ENCODE measurements at places on chromosomes 16 and 17. TPM values are rescaled to one million over a fixed set of nuclear protein-coding genes. Genes with fewer than 3 reads are reported as not detected.
A peak's percentile ranks its signal among the peaks of the same experiment; 100 is the strongest.

DNA sequence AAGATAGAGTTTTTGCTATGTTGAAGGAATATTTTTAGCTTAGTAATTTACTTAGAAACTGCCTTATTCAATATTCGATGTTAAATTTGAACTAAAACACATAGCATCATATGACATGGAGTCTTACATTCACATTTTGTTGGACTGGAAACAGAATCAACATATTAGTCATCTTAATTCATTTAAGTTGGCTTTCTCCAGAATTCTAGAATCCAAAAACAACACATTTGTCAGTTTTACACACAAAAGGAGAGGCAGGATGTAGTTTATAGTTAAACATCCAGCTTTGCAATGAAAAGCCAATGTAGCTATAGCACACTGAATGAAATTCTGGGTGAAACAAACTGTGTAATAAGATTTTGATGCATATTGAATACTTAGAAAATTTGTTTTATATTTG lies 43.3 kb downstream of the WWOX start:
- DNase-seq: no peak

ZCCHC14 gene
- 24.5 TPM for total RNA-seq

SCN4A gene
- total RNA-seq: 0.07 TPM

DNA sequence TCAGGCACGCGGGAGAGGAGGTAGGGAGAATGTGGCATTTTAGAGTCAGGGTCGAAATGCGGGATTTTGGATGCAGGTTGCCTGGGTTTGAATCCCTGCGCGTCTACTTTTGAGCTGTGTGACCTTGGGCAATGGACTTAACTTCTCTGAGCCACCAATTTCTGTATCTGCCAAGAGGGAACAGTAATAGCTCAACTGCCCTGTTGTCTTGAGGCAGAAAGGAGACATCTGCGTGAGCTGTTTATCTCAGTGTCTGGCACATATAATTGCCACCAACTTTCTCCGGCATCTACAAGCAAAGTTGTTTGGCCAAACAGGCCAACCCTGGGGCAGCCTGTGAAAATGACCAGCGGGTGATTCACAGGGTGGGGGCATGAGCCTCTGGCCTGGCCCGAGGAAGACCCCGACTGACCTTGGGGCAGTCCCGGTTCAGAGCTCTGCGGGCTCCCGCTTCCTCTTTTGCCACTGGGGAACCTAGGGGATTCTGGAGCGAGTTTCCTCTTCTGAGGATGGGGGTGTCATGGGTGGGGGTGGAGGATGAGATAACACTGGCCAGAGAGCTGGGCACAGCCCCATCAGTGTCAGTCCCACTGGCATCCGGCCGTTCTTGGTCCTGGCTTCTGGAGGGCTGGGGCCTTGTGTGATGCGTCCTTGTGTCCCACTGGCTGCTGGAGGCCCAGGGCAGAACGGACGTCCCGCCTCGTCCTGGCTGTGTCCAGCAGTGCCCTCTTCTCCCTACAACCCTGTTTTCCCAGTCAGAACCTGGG lies 1.3 kb downstream of the SNN start:
- DNase-seq: no peak

DNA sequence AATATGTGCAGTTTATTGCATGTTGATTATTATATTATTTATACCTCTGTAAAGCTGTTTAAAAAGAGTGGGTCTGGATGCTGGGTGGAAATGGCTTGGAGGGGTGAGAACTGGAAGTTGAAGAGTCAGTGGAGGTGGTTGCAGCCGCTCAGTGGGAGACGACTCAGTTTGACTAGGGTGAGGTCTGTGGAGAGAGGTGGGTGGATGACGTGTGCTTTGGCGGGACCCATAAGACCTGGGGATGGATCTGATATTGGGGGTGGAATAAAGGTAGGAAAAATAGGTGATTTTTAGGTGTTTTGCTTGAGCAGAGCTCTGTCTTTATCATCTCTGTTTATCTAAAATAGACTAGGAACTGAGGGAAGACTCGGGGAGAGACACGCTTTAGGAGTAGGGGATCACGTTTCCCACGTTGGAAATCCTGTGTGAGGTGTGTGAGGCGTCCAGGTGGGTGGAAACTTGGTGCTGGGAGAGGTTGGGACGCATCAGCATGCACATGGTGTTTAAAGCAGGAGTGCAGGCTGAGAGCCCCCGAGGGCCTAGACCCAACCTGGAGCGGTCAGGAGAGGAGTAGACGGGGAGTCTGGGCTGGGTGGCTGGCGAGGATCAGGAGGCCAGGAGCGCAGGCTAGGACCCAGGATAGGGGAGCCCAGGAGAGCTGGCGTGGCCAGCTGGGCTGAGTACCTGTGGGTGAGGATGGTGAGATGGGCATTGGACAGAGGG lies 17.2 kb downstream of the NT5M start:
- DNase-seq: no peak

DNA sequence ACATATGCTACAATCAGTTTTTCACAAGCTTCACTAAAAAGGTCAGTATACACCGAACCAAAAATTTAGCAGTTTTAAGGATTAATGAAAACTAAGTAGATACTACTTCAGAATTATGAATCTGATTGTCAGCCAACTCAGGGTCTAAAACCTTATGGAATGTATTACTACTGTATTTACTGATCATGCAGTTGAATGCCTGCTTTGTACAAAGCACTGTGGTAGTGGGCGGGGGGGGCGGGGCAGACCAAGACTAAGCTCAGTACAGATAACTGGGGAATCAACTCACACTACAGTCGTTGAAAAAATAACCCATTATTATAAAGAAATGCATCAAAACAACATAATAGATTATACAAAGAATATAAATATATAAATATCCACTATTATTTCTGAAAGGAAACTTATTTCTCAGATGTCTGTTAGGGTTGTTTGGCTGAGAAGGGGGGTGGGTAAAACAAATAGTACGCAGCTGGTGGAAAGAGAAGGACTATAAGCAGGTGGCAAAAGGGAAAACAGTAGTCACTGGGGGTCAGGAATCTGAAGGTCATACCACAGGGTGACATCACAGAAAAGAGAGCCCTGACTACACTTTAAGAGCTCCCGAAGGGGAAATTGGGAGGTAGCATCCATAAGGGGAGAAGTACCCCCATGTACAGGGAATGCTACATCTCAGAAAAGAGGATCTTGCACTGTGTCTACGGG lies 109.4 kb upstream of the AXIN2 start:
- no peak for DNase-seq

- no peak for DNase-seq
Observed at GRCh38 chr16:73418051-73418450, 370.1 kb upstream of the ZFHX3 start.

NPTX1 gene
- 7.1 TPM for total RNA-seq

DNA sequence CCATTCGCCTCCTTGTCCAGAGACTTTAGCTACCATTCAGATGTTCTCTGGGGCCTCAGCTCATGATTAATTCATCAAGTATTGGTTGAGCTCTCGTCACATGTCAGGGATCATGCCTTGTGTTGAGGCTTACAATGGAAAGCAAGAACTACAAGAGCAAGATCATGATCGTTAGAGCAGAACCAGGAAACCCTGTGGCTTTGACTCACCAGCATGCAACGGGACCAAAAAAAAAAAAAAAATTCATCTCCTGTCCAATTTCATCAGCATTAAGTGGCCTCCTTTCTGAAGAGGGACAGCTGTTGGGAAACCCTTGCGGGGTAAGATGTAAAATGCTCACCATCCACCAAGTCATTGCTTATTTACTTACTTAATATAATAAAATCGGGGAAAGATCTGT lies 12.1 kb upstream of the USP10 start:
- no peak for DNase-seq

TBC1D28 gene
- total RNA-seq: not detected

GRCh38 chr16:67942200-67942509 lies 1.8 kb downstream of the LCAT start:
- DNase-seq: no peak

DNA sequence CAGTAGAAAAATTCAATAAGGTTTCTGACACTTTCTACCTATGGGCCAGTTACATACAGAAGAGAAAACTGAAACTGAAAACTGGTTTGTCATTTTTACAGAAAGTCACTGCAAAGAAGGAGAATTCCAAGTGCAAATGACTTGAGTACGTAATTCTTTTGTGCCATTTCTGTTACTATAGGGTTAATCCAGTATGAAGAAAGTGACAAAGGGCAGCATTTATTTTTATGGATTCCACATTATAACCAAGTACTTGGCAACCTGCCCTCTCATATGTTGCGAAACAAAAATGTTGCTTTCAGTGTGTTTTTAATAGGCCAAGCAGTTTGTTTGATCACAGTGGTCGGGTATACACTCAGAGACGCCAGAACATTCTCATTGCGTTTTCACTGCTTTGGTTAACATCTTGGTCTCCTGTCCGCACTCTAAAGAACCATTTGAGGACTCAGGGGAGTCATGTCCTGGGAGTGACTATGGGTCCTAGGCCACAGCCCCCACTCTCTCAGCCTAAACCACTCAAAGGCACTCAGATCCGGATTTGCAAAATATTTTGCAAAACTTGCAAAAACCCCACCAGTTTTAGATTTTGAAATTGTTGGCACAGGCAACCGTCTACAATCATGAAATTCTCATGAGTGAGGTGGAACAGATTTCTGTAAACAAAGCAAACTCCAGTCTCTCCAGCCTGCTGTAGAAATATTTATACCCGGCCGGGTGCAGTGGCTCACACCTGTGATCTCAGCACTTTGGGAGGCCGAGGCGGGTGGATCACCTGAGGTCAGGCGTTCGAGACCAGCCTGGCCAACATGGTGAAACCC lies 15.4 kb upstream of the HELZ start:
- peak; percentile 52 for DNase-seq

HBA1 gene
- 50.3 TPM for total RNA-seq
